ENCODE measurements at places on chromosomes 2 and 18.

GRCh38 chr18:70659036-70659925, 370.4 kb downstream of the SOCS6 start:
- peak overlapping the region; percentile 55 for H3K4me3 ChIP-seq
- H3K27me3 ChIP-seq = no peaks in the 10 kb centered on the region
- peak; percentile 87 for ATAC-seq
- no peaks in the 10 kb centered on the region for H3K36me3 ChIP-seq

DNA sequence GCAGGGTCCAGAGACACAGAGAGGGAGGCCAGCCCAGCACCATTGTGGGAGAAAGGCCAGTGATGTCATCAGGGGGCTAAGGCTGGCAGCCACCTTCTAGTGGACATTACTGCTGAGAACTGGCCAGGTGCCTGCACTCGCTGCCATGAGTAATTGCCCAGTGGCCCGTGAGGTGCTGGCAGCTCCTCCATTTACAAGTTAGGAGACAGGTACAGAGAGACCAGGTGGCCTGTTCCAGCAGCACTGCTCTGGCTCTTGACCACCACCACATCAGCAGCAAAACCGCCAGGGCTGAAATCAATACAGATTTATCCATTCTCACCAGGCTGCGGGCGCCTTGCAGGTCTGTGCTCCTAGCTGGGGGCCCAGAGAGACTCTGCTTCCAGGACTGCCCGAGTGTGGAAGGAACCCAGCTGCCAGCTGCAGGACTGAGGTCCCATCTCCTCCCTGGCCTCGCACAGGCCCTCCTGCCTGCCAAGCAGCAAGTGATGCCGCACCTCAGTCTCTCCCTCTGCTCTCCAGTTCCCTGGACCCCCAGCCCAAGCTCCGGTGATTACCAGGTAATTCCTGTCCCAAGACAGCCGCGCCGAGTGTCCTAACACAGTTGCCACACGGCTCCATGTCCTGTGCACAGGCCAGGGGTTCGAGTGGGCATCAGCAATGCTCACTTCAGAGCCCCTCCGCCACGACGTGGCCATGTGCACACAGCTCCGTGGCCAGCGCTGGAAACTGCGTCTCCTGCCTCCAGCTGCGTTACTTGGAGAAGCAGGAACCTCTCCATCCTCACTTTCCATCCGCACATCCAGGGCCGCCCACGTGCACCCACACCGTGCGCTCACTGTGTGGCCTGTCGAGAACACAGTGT, 101.0 kb upstream of the CTDP1 start:
- H3K4me1 ChIP-seq = no peaks in the 10 kb centered on the region
- no peak overlapping the region for H3K4me3 ChIP-seq
- no peaks in the 10 kb centered on the region for H3K36me3 ChIP-seq
- ATAC-seq = no peak
- H3K27ac ChIP-seq = no peak overlapping the region
- no peaks in the 10 kb centered on the region for H3K27me3 ChIP-seq

DNA sequence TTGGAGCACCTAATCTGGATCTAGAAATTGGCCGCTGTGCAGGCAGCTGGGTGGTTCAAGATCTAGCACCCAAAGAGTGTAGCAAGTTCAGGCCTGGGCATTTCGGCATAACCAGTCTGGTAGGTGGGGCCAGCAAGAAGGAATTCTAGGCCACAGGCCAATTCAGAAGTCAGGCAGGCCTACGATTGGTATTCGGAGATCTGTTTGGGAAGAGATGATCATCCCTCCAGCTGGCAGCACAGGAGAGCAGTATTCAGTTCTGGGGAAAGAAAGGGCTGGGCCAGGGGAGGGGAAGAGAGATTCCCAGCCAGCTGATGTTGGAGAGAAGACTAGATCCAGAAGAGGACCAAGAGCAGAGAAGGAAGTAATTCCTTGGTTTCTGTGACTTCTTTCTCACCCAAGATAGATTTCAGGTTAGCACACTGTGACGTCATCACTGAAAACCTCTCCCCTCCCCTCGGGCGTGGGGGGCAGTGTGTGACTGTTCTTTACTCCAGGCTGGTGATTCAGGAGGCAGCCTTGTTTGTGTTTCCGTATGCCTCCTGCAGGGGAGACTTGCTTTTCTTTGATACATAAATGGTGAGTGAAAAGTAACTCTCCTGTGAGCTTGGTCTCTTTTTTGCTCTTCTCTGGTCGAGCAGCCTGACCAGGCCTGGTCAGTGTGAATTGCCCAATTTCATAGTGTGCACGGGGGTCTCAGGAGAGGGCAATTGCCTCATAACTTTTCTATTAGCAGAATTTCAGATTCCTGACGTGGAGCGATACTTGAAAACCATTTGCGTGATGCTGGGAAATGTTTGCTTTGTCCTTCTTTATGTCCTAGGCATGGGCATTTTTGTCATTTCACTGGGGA, 61.1 kb downstream of the MEIS1 start:
- H3K4me3 ChIP-seq = no peak overlapping the region
- no peaks in the 10 kb centered on the region for H3K27me3 ChIP-seq
- H3K27ac ChIP-seq = no peak overlapping the region
- H3K4me1 ChIP-seq = no peaks in the 10 kb centered on the region

DNA sequence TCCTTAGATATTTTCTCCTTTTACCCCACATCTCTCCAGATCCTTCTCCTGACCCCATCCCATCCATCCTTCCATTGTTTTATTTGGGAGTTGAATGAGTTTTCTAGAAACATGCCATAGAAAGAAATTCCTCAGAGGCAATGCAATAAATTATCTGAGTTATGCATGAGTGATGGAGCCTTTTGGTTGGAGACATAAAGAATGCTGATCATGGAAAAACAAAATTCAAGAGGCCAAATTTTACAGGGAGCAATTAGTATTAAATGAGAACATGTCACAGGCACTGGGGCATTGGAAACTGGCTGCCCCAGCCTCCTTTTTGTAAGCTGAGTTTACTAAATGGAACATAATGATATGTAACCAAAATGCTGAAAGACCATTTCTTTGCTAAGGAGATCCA, 74.2 kb upstream of the LCLAT1 start:
- no peak for ATAC-seq
- H3K36me3 ChIP-seq = no peaks in the 10 kb centered on the region
- peak overlapping the region; percentile 69 for H3K27ac ChIP-seq
- peak overlapping the region; percentile 43 for H3K4me3 ChIP-seq
- H3K27me3 ChIP-seq = no peaks in the 10 kb centered on the region

DNA sequence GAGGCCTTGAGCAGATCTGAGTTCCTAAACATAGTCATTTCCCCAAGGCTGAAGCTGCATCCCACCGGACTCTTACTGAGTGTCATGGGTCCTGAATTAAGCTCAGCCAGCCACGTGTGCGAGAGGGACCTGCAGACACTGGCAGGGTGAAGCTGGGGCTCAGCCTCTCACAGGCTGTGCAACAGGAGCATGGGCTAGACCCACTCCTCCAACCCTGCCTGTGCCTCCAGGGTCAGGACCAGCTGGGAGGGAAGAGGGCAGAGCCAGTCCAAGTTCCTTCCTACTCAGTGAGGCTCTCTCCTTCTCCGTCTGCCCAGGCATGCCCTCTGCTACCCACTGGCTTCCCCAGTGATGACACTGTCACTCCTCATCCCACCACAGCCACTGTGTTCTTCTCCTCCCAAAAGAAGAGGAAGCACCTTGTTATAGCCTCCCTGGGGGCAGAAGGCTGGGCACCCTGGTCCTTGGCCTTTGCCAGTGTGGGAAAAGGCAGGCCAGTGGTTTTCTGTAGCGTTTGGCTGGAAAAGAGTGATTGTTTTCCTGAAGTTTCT, 78.9 kb downstream of the KCNF1 start:
- peaks cover 8% of the 10 kb centered on the region for H3K27me3 ChIP-seq
- H3K27ac ChIP-seq = no peak overlapping the region
- ATAC-seq = no peak
- H3K4me1 ChIP-seq = no peaks in the 10 kb centered on the region
- H3K4me3 ChIP-seq = no peak overlapping the region

GRCh38 chr2:21658907-21659477, 535.2 kb downstream of the TDRD15 start:
- no peaks in the 10 kb centered on the region for H3K27me3 ChIP-seq
- no peaks in the 10 kb centered on the region for H3K4me1 ChIP-seq
- ATAC-seq = no peak

DNA sequence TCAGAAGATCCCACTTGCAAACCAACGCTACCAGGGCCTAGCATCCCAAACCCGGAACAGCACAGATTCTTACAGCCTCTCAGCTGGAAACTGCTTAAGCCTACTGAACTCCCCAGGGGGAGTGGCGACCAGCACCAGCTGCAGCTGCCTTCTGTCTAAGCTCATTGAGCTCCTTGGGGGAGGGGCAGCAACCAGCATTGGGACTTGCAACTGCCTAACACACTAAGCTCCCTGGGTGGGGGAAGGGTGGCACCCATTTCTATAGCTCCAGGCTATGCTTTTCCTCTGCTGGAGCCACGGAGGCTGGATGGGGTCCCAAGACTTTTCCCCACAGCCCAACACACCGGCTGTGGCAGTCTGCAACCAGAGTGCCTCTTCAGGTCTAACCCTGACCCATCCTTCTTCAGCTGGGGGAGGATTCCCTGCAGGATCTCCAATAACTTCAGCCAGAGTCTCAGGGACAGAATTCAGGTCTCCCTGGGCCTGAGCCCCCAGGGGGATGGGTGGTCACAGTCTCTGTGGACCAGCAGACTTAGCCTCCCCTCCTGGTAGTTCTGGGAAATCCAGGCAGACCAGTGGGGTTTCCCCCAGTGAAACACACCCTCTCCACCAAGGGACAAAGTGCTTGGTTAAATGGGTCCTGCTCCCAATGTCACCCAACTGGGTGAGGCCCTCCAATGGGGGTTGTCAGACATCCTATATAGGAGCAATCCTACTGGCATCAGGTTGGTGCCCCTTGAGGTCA, 45.9 kb upstream of the ITGA4 start:
- no peak for ATAC-seq
- H3K4me1 ChIP-seq = no peaks in the 10 kb centered on the region
- no peak overlapping the region for H3K4me3 ChIP-seq
- H3K27me3 ChIP-seq = no peaks in the 10 kb centered on the region

- ATAC-seq = no peak
- H3K27me3 ChIP-seq = no peaks in the 10 kb centered on the region
- no peak overlapping the region for H3K4me3 ChIP-seq
- peaks cover 47% of the 10 kb centered on the region for H3K36me3 ChIP-seq
- H3K27ac ChIP-seq = no peak overlapping the region
Measured at GRCh38 chr2:43376523-43377198, 150.3 kb upstream of the ZFP36L2 start.

GRCh38 chr2:101809698-101810097, 112.2 kb downstream of the MAP4K4 start:
- H3K4me1 ChIP-seq = peaks cover 53% of the 10 kb centered on the region
- H3K27me3 ChIP-seq = no peaks in the 10 kb centered on the region
- no peak for ATAC-seq
- no peak overlapping the region for H3K27ac ChIP-seq
- H3K4me3 ChIP-seq = no peak overlapping the region

- peaks cover 4% of the 10 kb centered on the region for H3K36me3 ChIP-seq
- ATAC-seq = no peak
- peaks cover 25% of the 10 kb centered on the region for H3K27me3 ChIP-seq
- peaks cover 7% of the 10 kb centered on the region for H3K4me1 ChIP-seq
- no peak overlapping the region for H3K27ac ChIP-seq
Measured at GRCh38 chr2:8674420-8675009, 7.3 kb upstream of the ID2 start.

- H3K4me1 ChIP-seq = no peaks in the 10 kb centered on the region
- peaks cover 8% of the 10 kb centered on the region for H3K27me3 ChIP-seq
- H3K36me3 ChIP-seq = no peaks in the 10 kb centered on the region
- no peak for ATAC-seq
- H3K27ac ChIP-seq = no peak overlapping the region
Measured at GRCh38 chr2:149132339-149132738, 93.8 kb downstream of the LYPD6B start.

DNA sequence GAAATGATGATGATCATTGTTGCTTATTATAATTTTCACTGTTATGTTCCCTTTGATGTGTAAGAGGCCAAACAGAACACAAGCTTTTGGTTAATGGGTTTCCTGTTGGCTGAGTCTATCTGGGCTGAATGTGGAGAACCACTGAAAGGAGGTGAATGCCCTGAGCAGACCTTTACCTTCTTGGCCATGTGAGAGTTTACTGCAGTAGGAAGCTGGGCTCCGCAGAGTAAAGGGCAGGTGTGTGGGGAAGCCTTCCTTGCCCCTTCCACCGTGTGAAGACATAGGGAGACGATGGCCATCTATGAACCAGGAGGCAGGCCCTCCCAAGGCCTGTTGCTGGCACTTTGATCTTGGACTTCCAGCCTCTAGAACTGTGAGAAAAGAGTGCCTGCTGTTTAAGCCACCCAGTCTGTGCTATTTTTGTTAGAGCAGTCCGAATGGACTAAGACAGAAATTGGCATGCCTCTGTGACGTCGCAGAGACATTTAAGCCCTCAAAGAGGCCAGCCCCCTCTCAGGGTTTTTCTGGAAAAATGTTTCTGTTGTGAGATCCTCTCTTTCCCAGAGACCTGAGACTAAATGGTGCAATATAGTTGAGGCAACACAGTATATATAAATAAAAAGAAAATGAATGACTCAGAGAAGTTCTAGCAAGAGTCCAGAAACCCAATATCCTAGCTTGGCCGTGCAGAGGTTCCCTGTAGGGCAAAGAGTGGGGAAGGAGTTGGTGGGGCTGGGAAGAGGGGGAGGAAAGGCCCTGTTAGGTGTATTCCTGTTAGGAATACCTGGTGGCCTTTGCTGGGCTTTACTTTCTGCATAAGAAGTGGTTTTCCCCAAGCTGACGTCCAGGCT, 121.9 kb upstream of the LGALSL start:
- H3K4me1 ChIP-seq = peaks cover 5% of the 10 kb centered on the region
- H3K27me3 ChIP-seq = no peaks in the 10 kb centered on the region
- no peaks in the 10 kb centered on the region for H3K36me3 ChIP-seq
- no peak for ATAC-seq

- no peaks in the 10 kb centered on the region for H3K4me1 ChIP-seq
- no peak overlapping the region for H3K4me3 ChIP-seq
- H3K27me3 ChIP-seq = peaks cover 10% of the 10 kb centered on the region
- H3K27ac ChIP-seq = no peak overlapping the region
Measured at GRCh38 chr18:9449600-9450414, 25.5 kb upstream of the RALBP1 start.

- H3K4me3 ChIP-seq = no peak overlapping the region
- no peaks in the 10 kb centered on the region for H3K27me3 ChIP-seq
- no peak for ATAC-seq
- no peak overlapping the region for H3K27ac ChIP-seq
Measured at GRCh38 chr2:159185401-159186130, 100.9 kb downstream of the WDSUB1 start.

Measured in activated T-helper 17 cell treated with anti-CD3 and anti-CD28 coated beads, Interleukin-2, amount 50 U/mL, for 72 hours (primary cell).